ENCODE measurements at places on chromosomes 11 and 22.

DNA sequence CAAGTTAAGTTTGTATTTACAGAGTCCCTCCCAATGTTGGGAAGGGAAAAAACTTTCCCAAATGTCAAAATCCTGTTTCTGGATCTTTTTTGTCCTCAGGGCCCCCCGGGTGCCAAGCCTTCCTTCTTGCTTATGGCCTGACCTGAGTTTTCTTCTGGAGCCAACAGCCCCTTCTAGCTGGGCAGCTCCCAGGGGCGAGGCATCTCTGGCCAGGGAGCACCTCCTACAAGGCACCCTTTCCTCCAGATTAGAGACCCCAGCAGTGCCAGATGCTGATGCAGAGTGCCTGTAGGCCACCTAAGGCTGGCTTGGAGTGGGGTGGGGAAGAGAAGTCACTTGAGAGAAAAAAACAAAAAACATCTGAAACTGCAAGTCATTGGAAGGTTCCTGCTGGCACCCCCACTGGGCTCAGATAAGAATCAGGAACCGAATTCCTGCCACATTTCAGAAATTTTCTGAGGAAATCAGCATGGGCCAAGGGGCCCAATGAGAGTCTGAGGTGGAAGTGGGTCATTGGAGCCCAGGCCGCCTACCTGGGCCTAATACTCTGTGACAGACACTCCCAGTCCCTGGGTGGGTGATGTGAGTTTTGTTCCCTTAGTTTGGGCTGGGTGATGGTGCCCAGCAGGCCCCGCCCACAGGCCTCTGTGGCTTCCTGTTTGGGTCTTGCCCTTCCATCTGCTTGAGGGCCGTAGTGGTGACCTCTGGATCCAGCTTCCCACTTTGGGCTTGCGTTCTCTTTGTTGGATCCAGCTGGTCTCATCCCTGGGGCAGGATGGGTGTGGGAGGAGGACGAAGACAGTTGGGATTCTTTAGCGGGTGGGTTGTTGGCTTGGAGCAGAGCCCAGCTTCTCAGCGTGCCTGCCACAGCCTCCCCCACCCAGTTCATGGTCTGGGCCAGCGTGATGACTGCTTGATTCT is 40.6 kb downstream of the PARVA start:
- DNase-seq, result no peak

- DNase-seq, result no peak
Observed at GRCh38 chr11:75582506-75582894, 20.4 kb downstream of the SERPINH1 start.

- no peak for DNase-seq
Observed at GRCh38 chr22:35317680-35318290, 18.1 kb downstream of the TOM1 start.

GRCh38 chr11:44178381-44178780 is 82.9 kb downstream of the EXT2 start:
- no peak for DNase-seq

GRCh38 chr22:21051831-21052400 is 6.2 kb downstream of the LRRC74B start:
- no peak for DNase-seq

DNA sequence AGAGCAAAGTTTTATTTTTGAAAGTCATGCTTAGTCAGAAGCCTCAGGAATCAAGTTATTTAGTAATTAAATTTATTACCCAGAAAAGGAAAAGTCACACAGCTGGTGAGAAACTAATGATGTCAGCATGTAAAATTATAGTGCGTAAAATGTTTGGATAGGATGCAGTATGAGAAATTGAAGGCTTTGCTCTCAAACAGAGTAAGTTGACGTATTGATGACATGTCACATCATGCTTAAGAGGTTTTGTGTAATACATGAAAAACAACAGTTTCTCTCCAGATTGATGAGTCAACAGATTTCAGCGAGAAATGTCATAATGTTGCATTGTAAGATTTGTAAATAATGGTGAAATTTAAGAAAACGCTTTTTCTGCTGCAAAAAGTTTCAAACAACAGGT is 769.8 kb downstream of the METTL15 start:
- DNase-seq, result no peak
